Right atrium auricular region (tissue), 2 donors: ENCODE measurements at places on chromosomes 1 and 21. TPM values are rescaled to one million over a fixed set of nuclear protein-coding genes. Genes with fewer than 3 reads are reported as not detected.

NUDT4B gene
- 96.0 TPM for total RNA-seq

ESRRG gene
- total RNA-seq = 38.5 TPM

MROH9 gene
- total RNA-seq = not detected

CELA2B gene
- not detected for total RNA-seq

MASP2 gene
- total RNA-seq = not detected

NTNG1 gene
- total RNA-seq = 1.8 TPM

DNA sequence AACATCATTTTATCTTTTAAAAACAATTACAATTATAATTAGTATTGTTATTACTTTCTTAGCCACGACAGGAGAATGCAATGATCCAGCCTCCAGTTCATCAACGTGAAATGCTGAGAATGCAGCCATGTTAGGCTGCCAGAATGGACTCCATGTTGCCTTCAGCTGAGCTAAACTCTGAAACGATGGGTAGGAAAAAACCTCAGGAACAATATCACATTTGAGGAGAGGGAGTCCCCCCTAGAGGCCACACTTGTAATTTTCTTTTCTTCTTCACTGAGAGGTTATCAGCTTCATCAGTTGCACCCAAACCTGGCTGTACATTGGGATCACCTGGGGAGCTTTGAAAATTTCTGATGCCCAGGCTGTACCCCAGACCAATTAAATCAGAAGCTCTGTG is 34.6 kb upstream of the DNAH14 start:
- no peak for DNase-seq

GRCh38 chr1:11650331-11650991 is 3.8 kb downstream of the FBXO2 start:
- DNase-seq = peak; percentile 75

DNA sequence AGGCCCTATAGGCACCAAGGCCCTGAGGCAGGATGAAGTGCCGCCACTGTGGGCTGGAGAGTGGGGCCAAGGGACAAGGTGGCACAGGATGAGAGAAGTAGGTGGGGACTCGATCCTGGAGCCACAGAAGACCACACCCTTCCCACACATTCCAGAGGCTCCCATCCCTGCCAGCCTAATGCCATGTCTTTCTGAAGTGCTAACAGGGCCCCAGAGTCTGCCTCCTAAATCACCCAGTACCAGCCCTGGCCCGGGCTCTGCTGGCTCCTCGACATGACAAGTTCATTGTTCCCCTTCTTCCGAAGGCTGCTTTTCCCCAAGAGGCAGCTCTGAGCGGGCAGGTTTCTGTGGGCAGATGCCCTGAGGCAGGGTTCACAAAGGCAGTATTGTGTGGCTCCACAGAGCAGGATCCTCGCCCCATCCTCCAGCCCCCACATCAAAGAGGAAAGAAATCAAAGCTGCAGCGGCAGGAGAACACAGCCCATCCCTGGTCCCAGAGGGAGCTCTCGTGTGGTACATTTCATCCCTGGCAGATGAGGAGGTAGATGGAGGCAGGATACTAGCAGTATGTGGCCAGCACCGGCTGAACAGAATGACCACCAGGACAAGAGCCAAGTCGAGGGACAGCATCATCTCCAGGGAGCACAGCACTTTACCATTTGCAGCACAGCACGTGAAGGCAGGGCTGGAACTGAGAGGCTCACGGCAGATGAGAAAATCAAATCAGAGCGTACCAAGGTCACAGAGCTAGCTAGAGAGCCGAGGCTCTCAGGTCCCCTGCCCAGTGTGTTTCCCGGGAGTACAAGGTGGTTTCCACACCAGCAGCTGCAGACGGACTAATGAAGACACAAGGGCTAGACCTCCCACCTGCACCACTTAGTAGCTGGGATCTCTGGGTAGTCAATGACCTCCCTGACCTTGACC is 64.8 kb downstream of the SYF2 start:
- no peak for DNase-seq

DNA sequence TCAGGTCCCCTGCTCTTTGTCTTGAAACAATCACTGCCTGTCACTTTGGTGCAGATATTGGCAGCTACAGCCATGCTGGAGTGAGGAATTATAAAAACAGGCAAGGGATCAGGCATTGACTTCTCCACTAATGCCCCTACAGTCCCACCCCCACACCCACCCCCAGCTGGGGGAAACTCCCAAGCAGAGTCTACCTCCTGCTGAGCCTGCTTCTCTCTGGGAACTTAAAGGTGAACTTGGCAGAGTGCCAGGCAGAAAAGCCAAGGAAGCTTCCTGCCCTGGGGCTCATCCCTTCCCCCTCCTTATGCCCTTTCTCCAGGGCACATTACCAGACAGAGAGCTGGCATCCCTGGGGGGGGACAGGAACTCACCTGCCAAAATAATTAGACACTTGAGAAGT is 6.7 kb downstream of the NCMAP start:
- no peak for DNase-seq

DNA sequence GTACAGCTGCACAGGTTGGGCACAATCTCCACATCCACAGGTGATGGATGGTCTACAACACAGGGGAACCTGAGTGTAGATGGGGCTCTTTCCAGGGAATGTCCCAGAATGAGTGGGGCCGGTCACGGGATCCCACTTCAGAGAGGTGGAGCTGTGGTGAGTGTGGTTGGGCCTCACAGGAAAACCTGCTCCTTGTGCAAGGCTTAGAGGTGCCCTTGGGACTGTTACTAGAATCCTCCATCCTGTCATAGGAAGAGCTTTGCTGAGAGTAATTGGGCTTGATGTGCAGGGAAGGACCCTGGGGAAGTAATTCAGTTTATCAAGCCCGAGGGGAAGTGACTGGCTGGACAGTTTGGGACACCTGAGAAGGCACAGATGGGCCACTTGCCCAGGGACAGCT is 137.9 kb downstream of the ZSCAN20 start:
- DNase-seq = no peak

DNA sequence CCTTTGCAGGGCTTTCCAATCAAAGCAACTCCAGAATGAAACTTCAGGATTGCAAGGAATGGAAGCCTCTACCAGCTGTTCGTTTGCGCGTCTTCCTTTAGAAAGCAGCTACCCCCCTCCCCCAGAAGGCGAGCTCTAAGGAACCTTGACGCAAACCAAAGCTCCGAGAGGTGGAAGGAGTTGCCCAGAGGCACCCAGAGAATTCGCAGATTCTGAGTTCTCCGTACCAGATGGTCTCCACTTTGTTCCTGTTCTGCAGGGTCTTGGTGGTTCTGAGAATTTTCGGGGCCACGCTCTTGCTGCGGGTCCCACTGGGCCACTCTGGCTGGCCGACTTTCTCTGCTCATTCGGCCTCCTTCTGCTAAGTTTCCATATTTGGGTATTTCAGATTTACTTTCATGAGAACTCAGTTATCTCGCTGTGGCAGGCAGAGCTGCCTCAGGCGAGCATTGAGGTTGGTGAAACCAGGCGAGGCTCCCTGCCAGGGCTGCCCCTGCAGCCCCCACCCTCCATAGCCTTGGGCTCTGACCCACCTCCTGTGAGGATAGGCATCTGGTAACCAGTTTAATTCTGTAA is 801 bp downstream of the TRAF5 start:
- DNase-seq = no peak

DNA sequence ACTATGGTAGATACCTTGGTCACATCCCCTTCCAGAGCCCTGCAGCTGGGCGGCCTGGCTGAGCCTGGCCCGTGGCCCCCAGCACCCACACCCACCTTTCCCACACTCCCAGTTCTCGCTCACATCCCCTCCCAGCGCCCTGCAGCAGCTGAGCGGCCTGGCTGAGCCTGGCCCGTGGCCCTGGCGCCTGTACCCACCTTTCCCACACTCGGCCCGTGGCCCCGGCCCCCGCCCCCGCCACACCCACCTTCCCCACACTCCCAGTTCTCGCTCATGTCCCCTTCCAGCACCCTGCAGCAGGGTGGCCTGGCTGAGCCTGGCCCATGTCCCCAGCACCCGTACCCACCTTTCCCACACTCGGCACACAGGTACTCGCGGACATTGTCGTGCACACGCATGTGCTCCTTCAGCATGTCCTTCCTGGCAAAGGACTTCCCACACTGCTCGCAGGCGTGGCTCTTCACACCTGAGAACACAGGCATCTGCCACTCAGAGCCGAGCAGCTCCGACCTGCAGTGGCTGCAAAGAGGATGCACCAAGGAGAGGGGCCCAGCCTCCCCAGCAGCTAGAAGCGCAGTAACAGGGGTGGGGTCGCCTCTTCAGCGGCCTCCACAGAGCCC is 52.5 kb upstream of the RIPK4 start:
- no peak for DNase-seq

DNA sequence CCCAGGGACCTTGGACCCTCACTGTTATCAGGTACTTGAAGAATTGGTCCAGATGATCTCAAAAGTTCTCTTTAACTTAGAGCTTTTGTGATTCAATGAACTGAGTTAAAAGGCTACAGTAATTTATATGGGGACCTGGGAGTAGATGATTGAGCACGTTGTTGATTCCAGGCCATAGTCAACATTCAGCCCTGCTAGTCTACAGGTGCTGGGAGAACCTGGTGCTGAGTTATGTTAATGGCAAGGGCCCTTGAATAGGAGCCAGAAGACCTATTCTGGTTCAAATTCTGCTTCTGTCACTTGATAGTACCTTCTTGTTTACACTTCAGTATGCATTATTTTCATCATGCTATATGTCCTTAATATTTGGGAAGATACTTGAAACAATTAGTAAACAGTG is 11.2 kb downstream of the DYRK3 start:
- no peak for DNase-seq

DNA sequence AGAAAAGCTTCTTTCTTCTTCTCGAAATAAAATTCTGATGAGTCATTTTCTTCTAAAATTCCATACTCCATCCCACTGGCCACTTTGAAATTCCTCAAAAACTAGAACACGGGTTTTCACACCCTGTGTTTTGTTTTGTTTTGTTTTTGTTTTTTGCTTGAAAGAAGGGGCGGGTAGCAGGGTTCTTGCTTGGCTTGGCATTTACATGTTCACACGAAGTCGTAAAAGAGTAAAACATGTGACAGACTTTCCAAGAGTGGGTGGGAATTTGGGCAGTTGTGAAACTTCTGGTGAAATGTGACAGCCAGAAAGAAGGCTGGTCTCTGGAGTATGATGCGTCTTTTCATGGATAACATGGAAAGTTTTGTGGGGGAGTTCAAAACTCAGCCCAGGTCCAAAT is 47.1 kb upstream of the FMN2 start:
- no peak for DNase-seq

DNA sequence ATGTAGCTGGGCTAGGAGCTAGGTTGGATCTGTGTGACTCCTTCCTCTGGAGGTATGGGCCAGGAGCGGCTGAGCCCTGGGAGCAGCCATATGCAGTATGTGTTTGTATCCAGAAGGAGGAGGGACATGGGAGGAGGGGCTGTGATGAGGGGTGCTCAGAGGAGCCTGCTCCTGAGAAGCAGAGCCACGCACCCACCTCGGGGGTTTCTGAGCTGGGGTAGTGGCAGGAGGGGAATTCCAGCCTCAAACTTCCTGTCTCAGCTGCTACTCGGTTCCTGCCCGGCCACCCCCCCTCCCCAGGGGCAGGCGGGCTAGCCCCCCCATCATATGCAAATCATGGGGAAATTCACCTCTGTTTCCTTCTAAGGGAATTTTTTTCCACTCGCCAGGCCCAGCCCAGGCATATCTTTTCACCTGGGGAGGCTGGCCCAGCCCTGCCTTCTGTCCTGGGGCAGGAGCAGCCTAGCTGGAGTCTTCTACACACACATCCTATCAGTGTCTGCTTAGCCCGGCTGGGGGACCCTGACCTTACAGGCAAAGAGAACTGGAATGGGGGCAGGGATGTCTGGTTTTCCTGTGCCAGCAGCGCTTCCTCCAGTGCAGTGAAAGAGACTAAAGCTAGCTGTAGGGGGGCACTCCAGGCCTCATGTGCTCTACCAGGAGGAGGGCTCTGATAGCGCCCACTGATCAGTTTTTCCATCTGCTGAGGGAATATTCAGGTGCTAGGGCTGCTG is 3.0 kb downstream of the ZC3H12A start:
- DNase-seq = peak; percentile 59

- no peak for DNase-seq
These were observed 108.9 kb downstream of the LBR start for GRCh38 chr1:225318706-225319575.

DNA sequence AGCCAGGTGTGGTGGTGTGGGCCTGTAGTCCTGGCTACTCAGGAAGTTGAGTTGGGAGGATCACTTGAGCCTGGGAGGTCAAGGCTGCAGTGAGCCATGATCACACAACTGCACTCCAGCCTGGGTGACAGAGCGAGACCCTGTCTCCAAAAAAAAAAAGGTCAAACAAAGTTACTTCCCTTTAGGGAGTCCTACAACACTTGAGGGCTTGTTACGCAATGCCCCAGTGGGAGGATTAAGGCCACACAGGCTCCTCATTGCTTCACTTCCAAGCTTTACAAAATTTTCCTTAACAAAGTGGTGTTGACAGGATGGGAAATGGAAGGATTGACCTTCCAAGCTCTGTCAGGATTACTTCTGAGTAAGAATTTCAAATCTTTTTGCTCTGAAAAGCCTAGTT is 6.2 kb upstream of the EXTL1 start:
- DNase-seq = no peak

GRCh38 chr1:211829343-211830054 is 1.1 kb downstream of the LPGAT1 start:
- DNase-seq = no peak

- DNase-seq = no peak
These were observed 237.3 kb downstream of the SLC44A5 start for GRCh38 chr1:75373542-75374159.

DNA sequence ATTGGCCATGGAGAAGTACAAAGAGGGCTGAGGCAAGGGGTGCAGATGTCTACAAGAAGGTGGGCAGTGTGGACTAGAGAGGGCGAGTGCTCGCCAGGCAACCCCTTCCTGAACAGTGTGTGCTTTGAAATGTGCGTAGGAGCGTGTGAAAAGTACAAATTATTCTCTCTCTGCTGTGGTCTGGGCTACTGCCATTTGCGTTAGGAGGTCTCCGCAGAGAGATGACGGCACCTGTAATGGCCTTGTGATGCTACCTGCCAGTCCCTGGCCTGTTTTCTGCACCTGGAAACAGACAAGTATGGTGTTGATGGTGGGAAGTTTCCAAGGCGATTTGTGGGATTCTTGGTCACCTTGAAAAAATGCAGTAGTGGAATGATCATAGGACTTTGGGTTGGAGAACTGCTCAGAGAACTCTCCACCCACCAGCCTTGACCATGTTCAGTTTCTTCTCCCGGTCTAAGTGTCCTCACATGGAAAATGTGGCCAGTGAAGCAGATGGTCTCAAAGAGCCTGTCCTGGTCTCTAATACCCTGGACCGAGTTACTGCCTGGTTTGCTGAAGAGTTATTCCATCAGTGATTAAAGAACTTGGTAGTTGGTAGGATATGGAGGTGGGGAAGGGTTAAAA is 74.5 kb downstream of the MRPS6 start:
- DNase-seq = no peak
